Activated CD4-positive, CD25-positive, alpha-beta regulatory T cell treated with anti-CD3 and anti-CD28 coated beads, Interleukin-2, amount 50 U/mL, for 24 hours (primary cell): ENCODE measurements at places on chromosomes 4 and X.

- ATAC-seq, result peak; percentile 63
Observed at GRCh38 chr4:40254608-40255392, 58.0 kb downstream of the RHOH start.

DNA sequence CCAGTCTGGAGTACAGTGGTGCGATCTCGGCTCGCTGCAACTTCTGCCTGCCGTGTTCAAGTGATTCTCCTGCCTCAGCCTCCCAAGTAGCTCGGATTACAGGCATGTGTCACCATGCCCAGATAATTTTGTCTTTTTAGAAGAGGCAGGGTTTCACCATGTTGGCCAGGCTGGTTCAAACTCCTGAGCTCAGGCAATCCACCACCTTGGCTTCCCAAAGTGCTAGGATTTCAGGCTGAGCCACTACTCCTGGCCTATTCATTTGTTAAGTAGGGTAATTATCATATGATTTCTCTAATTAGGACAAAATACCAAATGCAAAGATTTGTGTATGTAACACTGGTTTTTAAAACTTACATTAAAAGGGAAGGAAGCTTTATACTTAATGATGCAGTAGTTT lies 137.8 kb downstream of the GPM6A start:
- ATAC-seq, result no peak

GRCh38 chr4:155787113-155787710 lies 28.4 kb downstream of the GUCY1B1 start:
- ATAC-seq, result no peak

- no peak for ATAC-seq
Observed at GRCh38 chrX:38717871-38718270, 83.4 kb upstream of the MID1IP1 start.

DNA sequence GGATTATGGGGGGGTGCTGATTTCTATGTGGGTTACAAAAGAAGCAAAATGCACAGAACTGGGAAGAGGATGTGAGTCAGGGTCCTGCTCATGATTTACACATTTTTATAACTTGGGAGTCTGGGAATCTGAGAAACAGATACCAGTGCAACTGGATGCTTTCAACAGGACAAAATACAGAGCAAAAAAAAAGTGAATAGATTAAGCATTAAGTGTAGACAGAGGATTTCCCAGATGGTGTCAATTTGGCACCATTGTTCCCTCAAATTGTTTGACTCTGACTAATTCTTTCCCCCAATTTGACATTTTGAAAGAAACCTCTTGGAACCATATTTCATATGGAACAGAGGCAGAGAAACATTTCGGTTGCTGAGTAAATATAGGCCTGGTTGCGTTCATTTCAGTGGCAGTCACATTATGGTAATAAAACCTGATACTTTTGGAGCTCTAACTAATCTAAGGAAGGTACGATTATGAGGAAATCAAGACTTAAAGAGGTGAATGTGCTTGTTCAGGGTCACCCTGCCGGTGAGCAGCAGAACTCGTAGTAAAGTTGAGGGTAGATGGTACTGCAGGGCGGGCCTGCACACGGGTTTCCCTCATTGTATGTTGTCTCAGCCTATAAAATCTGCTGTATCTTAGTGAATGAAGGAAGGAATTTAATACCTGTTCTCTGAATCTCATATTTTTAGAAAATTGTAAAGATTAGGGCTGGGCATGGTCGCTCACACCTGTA lies 18.7 kb upstream of the CDKL5 start:
- ATAC-seq, result no peak

DNA sequence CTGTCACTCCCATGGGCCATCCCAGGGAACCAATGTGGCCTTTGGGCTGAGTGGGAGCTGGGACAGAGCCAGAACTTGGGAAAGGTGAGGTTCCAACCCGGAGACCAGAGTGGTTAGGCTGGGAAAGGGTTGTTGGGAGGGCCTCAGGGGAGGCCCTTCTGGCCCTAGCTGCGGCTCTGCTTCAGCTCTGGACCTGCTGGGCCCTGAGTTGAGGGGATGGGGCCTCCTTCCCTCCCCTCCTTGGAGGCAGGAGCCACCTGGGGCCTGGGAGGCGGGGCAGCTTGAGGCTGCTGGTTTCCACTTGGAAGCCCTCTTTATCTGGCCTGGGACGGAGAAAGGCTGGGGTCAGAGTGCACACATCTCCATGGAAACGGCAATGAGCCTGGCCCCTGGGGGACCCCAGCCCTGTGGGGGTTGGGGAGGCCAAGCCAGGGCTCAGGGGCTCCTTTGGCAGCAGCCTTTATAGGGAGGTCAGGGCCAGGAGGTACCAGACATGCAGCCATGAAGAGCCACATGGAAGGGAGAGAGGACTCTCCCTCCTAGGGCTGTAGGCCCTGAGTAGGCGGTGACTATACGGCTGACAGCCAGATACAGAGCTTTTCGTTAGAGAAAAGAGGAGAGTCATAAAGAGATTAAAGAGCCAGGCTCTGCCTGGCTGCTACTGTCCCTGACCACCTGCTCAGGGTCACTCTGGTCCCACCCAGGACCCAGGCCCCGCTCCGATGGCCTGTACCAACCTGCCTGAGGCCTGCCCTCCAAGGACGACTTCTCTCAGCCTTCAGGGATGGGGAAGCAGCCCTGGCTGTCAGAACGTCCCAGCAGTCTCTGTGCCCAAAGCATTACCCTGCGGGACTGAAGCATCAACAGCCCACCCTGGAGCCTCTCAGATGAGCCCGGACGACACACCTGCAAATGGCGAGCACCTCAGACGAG lies 6.9 kb upstream of the NSD2 start:
- no peak for ATAC-seq

DNA sequence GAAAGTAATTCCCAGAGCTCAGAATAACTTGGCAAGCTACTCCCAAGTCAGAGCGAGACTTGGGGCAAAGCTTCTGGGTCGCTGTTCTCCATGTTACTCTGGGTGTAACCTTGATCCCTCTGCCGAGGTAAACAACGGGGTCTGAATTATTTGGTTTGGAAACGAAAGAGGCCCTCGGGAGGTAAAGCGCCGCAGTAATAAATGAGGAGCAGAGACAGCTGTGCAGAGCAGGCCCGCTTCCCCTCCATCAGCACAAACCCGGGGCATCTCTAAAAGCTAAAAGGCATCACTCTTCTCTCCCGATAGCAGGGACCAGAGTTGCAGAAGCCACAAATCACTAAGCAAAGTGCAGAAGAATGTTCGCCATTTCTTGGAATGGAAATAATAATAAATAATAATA lies 561.5 kb downstream of the BCOR start:
- no peak for ATAC-seq

- ATAC-seq, result no peak
Observed at GRCh38 chrX:349702-350101, 31.1 kb upstream of the GTPBP6 start.

DNA sequence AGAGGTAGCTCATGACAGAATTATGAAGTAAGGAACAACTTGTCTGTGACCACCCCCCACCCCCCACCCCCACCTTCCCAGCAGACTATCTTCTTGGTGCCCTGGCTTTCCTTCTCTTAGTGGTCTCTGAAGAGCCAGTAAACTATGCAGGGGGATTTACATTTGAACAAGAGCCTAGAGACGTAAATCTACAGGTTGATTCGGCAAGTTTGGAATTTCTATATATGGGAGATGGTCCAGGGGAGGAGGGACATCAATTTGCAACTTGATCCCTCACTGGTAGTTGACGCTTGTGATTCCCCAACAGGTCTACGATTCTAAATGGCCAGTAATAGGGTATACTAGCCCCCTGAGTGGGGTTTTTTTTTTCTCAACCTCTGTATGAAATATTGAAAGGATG lies 36.7 kb downstream of the IL13RA1 start:
- ATAC-seq, result no peak

DNA sequence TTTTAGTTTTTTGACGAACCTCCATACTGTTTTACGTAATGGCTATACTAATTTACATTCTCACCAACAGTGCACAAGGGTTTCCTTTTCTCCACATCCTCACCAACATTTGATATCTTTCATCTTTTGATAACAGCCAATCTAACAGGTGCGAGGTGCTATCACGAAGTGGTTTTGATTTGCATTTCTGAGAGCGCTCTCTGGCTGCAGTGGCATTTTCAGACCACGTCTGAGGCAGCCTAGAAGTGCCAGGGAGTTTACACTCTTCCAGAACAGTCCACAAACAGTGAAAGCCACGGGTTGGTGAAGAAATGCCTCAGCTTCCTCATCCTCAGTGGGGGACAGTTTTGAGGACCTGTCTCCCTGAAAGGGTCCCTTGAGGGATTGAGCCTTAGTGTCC lies 471.0 kb downstream of the BCOR start:
- ATAC-seq, result no peak

GRCh38 chr4:186839122-186840037 lies 115.7 kb upstream of the FAT1 start:
- ATAC-seq, result no peak

DNA sequence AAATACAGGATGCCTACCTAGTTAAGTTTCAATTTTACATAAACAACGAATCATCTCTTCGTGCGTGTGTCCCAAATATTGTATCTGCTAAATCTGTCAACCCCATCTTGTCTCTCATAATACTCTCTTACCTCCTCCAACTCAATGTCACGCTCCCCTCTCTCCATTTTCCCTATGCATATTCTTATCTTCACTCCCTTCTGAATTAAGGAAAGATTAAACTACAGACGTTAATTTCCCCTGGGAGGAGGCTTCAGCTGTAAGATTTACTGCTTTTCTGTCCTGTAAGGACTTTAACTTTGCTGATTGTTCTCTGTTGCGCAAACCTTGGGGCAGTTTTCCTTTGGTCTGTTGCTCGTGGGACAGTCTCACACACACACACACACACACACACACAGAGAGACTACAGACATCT lies 455 bp upstream of the ABCB7 start:
- ATAC-seq, result no peak

DNA sequence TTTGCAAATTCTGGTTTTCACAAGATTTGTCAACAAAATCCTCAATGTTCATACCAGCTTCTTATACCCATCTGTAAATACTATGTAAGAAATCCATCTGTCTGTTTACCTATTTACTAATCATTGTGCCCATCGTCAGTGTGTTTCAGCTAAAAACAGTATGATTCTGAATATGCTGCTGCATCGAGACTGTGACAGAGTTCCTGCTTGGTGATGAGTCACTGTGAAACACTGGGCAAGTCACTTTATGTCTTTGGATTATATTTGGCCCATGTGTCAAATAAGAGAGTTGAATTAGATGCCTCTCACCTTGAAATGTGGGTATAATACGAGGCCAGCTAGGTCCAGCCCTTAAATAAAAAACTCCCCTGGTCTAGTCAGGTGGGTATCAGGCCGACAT lies 79.3 kb downstream of the CBLL2 start:
- no peak for ATAC-seq

GRCh38 chrX:25544641-25545040 lies 528.9 kb upstream of the ARX start:
- ATAC-seq, result no peak

DNA sequence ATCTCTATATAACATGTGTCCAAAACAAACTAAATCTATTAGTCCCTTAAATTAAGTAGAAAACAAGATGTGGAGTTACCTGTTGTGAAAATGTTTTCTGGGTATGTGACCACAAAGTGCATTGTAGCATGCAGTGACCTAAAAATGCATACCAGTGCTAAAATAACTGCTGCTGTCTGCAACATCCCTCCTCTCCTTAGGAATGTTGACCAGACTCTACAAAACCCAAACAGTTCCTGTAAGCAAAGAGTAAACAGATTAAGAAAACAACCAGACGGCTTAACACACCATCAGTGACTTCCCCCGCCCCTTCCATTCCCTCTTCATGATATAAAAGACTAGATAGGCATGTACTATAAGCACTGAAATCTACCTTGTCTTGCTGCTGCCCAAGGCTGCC lies 15.8 kb upstream of the RAB33B start:
- ATAC-seq, result no peak

DNA sequence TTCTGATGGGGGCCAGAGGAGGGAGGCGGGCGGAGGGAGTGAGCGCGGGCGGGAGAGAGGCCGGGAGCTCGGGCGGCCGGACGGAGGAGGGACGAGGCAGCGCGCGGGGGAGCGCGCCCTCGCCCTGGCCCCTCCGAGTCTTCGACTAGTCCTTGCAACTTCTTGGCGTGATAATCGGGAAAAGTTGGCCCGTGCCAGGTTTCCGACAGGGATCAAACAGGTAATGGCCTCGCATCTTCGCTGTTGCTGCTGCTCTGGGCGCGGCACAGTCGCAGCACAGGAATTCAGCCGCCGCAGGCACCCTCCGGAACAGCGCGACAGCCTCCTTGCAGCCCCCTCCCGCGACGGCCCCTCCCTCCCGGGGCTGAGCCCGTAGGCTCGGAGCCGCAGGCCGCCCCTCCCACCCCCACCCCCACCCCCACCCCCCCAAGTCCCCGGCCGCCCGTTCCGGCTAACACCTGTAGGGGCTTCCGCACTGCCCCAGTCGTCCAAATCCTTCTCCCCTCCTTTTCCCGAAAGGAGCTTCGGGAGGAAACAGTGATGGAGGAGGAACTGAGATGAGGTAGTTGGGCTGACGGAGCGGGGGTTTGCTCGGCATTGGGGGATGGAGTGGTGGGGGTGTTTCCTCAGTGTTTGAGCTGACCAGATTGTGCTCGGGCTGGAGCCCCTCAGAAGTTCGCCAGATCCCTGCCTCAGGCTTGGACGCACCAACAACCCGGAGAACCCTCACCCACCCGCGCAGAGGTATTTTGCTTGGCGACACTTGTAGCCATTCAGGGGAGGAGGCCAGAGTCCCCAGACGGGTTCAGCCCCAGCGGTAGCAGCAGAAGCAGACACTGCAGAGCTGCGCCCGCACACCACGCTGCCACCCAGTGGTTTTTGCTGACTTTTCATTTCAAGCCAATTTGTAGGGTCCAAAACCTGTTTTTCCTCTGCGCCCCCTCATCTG lies at the start of gene FGF13:
Gene FGF13 (minus strand): TSS at position 319 of the 949 bp plus-strand sequence. CDS start 714 bp downstream, outside the sequence.
- ATAC-seq, result no peak

DNA sequence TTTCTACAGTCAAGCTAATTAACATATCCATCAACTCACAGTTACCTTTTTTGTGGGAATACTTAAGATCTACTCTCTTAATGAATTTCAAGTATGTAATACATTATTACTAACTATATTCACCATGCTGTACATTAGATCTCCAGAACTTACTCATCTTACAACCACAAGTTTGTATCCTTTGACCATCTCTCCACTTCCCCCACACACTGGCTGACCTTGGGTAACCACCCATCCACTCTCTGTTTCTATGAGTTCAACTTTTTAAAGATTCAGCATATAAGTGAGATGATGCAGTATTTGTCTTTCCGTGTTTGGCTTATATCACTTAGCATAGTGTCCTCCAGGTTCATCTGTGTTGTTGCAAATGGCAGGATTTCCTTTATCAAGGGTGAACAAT lies 30.5 kb upstream of the MAGED1 start:
- no peak for ATAC-seq

DNA sequence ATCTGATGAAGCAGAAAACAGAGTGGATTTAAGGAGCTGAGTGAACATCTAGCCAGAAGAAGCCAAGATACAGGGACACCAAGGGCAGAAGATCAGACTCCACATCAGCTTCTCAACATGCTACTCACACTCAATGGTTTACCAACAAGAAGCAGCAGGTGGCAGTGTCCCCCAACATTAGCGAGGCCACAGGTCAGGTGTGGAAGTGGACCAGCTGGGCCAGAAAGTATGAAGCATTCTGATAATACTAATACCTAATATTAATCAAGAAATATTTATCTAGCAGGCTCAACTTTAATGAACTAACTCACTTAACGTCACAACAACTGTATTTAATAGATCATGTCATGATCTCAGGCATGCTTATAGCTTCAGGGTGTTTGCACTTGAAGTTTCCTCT lies 73.4 kb upstream of the TTC29 start:
- ATAC-seq, result no peak

GRCh38 chr4:39044956-39045826 lies 13.0 kb upstream of the TMEM156 start:
- peak; percentile 11 for ATAC-seq

GRCh38 chr4:47876310-47876709 lies 38.1 kb downstream of the NFXL1 start:
- ATAC-seq, result no peak

GRCh38 chr4:164768516-164768915 lies 14.6 kb downstream of the SMIM31 start:
- ATAC-seq, result no peak
